ENCODE measurements at places on chromosomes 5 and 9. TPM values are rescaled to one million over a fixed set of nuclear protein-coding genes. Genes with fewer than 3 reads are reported as not detected.

The CER1 gene
- not detected for polyA plus RNA-seq

The IFNK gene
- not detected for polyA plus RNA-seq

The ADAMTS12 gene
- polyA plus RNA-seq, result 27.3 TPM

The GZMA gene
- not detected for polyA plus RNA-seq

The FST gene
- polyA plus RNA-seq, result 195 TPM

The DOCK2 gene
- polyA plus RNA-seq, result 0.47 TPM

The CRB2 gene
- polyA plus RNA-seq, result not detected

The CCNB1 gene
- polyA plus RNA-seq, result 77.0 TPM

GRCh38 chr5:103452666-103453065 is 109.9 kb downstream of the NUDT12 start:
- peak; percentile 37 for DNase-seq

DNA sequence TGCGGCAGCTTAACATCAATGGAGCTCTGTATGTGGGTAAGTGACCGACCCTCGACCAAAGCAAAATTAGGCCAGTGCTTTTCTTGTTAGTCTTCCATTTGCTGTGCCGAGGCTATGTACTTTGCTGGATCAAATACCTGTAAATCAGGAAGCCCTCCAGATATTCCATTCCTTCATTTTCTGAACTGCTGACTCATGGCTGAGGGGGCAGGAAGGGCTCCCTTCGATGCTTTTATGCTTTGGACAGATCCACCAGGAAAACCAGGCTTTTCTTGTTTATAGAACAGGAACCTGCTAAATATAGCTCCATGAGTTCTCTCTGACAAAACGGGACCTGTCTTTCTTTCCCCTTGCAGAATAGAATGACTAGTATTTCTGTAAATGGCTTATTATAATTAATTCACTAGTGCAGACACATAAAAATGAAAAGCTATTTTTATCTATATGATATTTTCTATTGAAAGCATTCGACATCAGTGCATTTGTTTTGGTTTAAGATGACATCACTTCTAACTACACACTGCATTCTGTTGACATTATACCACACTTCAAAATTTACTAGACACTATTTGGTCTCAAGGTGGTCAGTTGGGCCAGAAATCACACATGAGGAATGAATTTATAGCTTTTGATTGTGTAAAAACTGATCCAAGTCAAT is 93.3 kb downstream of the LIFR start:
- DNase-seq, result peak; percentile 65

- DNase-seq, result no peak
Observed at GRCh38 chr5:169121630-169122420, 179.1 kb downstream of the SLIT3 start.

GRCh38 chr5:87116825-87117512 is 150.7 kb upstream of the RASA1 start:
- DNase-seq, result peak; percentile 54

DNA sequence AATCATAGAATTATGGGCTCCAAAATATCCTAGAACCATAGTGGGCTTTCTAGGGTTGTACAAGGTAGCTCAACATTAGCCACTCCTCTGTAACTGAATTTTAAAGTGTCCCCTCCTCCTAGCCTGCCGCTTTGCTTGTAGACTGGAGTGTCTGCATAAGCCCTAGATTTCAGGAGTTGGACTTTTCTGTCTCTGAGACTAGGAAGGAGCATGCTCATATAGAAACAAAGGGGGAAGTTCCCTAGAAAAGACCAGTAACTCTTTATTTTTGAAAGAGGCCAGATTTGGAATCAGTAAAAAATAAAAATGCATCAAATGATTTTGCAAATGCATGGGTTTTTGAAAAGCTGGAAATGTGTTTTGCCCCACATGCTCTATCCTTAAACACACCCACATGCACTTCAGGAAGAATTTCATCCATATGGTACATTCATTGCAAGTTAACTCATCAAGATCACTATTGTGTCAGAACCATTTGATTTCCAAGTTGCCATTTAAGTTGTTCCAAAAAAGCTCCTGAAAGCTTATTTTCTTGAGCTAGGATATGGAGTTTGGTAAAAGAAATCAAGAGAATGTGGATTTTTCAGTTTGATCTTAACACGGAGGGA is 121.0 kb upstream of the NR3C1 start:
- DNase-seq, result peak; percentile 27
